ENCODE measurements at places on chromosomes 1 and 21. TPM values are rescaled to one million over a fixed set of nuclear protein-coding genes. Genes with fewer than 3 reads are reported as not detected.

The OR2T29 gene
- total RNA-seq: not detected

The RHBG gene
- total RNA-seq: not detected

The GBP6 gene
- not detected for total RNA-seq

The IARS2 gene
- 81.8 TPM for total RNA-seq

The DAB1 gene
- not detected for total RNA-seq

Data from endothelial cell of coronary artery (primary cell).